Stimulated activated CD4-positive, alpha-beta T cell treated with anti-CD3 and anti-CD28 coated beads, Interleukin-4, amount 100 ng/mL, for 48 hours (primary cell): ENCODE measurements at places on chromosomes 1 and 21.

DNA sequence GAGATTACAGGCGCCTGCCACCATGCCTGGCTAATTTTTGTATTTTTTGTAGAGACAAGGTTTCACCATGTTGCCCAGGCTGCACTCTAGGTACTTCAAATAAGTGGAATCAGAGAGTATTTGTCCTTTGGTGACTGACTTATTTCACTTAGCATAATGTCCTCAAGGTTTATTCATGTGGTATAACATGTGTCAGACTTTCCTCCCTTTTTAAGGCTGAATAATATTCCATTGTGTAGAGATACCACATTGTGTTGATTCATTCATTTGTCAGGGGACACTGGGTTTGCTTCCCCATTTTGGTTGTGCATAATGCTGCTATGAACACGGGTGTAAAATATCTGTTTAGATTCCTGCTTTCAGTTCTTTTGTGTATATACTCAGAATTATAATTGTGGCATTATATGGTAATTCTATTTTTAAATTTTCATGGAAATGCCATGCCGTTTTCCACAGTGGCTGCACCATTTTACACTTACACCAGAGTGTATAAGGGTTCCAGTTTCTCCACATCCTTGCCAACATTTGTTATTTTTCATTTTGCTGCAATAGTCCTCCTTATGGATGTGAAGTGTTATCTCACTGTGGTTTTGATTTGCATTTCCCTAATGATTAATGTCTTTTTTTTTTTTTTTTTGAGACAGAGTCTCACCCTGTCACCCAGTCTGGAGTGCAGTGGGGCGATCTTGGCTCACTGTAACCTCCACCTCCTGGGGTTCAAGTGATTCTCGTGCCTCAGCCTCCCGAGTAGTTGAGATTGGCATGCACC, 35.1 kb downstream of the IL6R start:
- DNase-seq: no peak

- DNase-seq: no peak
These were observed 20.9 kb upstream of the PDXK start for GRCh38 chr21:43697758-43698643.

GRCh38 chr1:248839168-248839555, 1.1 kb downstream of the ZNF672 start:
- no peak for DNase-seq

GRCh38 chr1:31627301-31627929, 9.9 kb downstream of the HCRTR1 start:
- DNase-seq: no peak
